Fibroblast of lung (primary cell): ENCODE measurements at places on chromosomes 3 and 15.
A peak's percentile ranks its signal among the peaks of the same experiment; 100 is the strongest.

GRCh38 chr3:181722156-181722555 is 10.4 kb downstream of the SOX2 start:
- H3K27me3 ChIP-seq, result peaks cover 37% of the 10 kb centered on the region
- no peak overlapping the region for H3K4me3 ChIP-seq
- no peak for DNase-seq

- DNase-seq, result no peak
- H3K4me3 ChIP-seq, result peak overlapping the region; percentile 82
- no peaks in the 10 kb centered on the region for H3K27me3 ChIP-seq
- peaks cover 3% of the 10 kb centered on the region for H3K4me1 ChIP-seq
These were observed 727 bp upstream of the TM2D3 start for GRCh38 chr15:101652786-101653430.

DNA sequence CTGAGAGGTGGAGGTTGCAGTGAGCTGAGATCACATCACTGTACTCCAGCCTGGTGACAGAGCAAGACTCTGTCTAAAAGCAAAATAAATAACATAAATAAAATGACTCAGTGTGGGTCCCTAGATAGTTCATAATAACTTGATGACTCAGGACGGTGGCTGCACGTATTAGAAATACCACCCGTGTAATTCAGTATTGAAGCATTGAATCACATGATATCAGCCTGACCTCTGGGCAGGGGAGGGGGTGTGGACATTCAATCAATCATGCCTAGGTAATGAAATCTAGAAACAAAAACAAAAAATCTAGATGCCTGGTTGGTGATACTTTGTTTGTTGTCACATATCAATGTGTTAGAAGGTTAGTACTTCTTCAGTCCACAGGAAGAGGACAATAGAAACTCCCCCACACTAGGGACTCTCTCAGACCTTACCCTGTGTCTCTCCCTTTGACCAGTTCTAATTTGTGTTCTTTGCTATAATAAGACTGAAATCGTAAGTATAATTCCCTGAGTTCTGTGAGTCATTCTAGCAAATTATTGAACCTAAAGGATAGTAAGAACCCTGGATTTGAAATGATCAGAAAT is 177.3 kb downstream of the GAP43 start:
- DNase-seq, result peak; percentile 84
- H3K4me1 ChIP-seq, result peaks cover 14% of the 10 kb centered on the region
- H3K36me3 ChIP-seq, result no peaks in the 10 kb centered on the region

DNA sequence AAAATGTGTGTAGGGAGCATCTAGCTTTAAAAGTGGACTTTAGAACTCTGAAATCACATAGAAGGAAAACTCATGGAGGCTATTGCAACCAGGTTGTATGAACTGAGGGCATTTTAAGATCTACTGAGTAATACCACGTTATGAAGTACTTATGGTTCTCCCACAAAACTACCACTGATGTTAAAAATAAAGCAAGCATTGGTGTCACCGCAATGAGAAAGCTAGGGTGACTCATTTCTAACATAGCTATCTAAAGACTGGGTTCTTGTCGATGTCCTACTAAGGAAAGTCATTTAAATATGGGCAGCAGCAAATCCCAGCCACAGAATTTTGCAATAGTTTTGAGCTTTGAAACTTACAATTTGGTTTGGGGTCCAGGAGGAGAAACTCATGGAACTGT is 584.8 kb downstream of the DIPK2A start:
- H3K4me3 ChIP-seq, result no peak overlapping the region
- DNase-seq, result no peak
- H3K27me3 ChIP-seq, result no peaks in the 10 kb centered on the region
- no peak overlapping the region for H3K27ac ChIP-seq

DNA sequence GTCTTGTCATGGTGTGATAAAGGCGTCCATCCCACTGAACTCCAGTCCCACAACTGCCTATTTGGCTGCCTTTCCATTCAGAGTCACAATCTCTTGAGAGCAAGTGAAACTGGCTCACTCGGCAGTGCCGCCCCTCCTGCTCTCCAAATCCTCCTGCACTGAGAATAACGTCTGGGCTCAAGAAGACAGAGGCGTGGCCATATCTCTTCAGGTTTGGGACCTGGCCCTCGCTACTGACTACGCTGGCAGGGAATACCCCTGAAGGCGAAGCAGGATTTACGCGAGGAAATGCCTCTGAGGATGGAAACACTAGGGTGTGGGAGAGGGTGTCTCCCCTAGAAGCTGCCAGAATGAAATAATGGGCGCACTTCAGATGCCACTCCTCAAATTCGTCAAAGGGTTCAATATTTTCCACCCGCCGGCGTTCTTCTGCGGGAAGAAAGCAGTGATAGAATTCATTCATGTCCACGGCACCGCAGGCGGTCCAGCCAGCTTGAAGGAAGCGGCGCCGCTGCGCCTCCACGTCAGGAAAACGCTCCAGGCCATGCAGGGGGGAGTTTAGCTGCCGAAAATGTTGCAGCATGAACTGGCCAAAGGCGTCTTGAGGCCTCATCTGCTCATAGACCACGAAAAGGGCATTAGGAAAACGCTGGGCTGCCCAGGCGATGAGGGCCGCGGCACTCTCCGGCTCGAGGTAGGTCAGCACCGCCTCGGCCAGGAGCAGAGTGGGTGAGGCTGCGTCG is 985 bp downstream of the LCMT2 start:
- peaks cover 2% of the 10 kb centered on the region for H3K36me3 ChIP-seq
- DNase-seq, result no peak
- H3K27me3 ChIP-seq, result no peaks in the 10 kb centered on the region
- H3K27ac ChIP-seq, result peak overlapping the region; percentile 86

- no peak overlapping the region for H3K4me3 ChIP-seq
- H3K27ac ChIP-seq, result no peak overlapping the region
- H3K27me3 ChIP-seq, result no peaks in the 10 kb centered on the region
- DNase-seq, result no peak
These were observed 116.9 kb downstream of the GSK3B start for GRCh38 chr3:119977353-119977752.

- H3K27me3 ChIP-seq, result no peaks in the 10 kb centered on the region
- no peaks in the 10 kb centered on the region for H3K36me3 ChIP-seq
- no peak overlapping the region for H3K27ac ChIP-seq
- H3K4me1 ChIP-seq, result peaks cover 3% of the 10 kb centered on the region
These were observed 4.9 kb downstream of the HAUS2 start for GRCh38 chr15:42553554-42553953.

- no peaks in the 10 kb centered on the region for H3K27me3 ChIP-seq
- no peaks in the 10 kb centered on the region for H3K36me3 ChIP-seq
- DNase-seq, result no peak
- H3K4me1 ChIP-seq, result no peaks in the 10 kb centered on the region
- no peak overlapping the region for H3K27ac ChIP-seq
These were observed 232.6 kb downstream of the TBL1XR1 start for GRCh38 chr3:176964661-176965060.

GRCh38 chr3:11624704-11625375 is 18.9 kb downstream of the VGLL4 start:
- DNase-seq, result no peak
- H3K27ac ChIP-seq, result no peak overlapping the region
- no peaks in the 10 kb centered on the region for H3K4me1 ChIP-seq
- H3K4me3 ChIP-seq, result no peak overlapping the region
- H3K36me3 ChIP-seq, result no peaks in the 10 kb centered on the region

DNA sequence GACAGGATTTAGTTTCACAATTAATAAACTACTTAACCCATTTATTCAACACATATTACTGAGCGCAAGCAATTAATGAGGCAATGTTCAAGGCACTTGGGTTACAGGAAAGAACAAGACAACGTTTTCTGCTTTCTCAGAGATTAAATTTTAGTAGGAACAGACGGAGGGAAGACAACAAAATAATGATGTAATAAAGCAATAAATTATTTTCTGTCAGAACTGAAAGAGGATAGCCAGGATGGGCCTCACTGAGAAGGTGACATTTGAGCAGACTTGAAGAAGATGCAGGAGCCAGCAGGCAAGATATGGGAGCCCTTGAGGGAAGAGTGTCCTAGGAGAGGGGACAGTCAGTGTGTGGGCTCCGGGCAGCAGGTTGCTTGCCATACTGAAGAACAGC is 11.3 kb upstream of the RPL14 start:
- H3K4me3 ChIP-seq, result no peak overlapping the region
- no peak overlapping the region for H3K27ac ChIP-seq
- H3K27me3 ChIP-seq, result no peaks in the 10 kb centered on the region
- H3K36me3 ChIP-seq, result no peaks in the 10 kb centered on the region
- no peaks in the 10 kb centered on the region for H3K4me1 ChIP-seq

GRCh38 chr3:175748087-175748730 is 889.1 kb downstream of the NAALADL2 start:
- no peak overlapping the region for H3K27ac ChIP-seq
- no peaks in the 10 kb centered on the region for H3K27me3 ChIP-seq
- no peak overlapping the region for H3K4me3 ChIP-seq
- H3K36me3 ChIP-seq, result no peaks in the 10 kb centered on the region

DNA sequence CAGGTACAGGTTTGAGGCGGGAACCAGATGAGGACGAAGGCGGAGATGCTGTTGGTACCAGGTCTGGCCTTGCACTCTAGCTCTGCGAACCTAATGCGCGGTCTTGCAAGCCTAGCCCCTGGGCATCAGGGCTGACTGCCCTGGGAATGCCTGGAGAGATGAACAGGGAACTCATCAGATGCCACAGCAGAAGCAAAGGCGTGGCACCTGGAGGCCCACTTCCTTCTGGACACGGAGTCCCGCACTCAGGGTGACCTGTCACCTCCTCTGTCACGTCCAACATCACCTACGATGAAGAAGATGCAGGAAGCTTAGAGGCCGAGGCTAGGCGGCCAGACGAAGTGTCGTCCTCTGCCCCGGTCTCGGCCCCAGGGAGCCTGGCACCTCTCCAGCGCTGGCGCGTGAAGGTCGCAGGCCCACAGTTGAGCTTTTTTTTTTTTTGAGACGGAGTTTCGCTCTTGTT is 9.4 kb downstream of the RPLP1 start:
- peak overlapping the region; percentile 89 for H3K27ac ChIP-seq
- peak overlapping the region; percentile 58 for H3K4me3 ChIP-seq
- H3K4me1 ChIP-seq, result peaks cover 6% of the 10 kb centered on the region
- H3K36me3 ChIP-seq, result no peaks in the 10 kb centered on the region
- no peak for DNase-seq

DNA sequence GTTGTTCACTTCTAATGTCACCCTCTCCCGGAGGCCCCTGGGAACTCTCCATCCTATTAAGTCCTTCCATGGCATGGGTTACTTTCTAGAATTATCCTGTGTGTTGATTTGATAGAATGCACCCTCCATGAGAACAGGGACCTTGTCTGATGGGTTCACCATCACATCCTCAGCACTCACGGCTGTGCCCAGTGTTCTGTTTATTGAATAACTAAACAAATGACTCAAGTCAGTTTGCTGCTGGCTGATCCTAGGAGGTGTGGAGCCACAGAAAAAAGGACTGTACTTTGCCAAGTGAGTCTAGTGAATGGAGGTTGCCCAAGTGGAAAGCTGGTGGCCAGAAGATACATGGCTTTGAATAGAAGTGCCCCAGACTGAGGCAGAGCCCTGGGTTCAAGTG is 48.5 kb upstream of the RAB6B start:
- peaks cover 3% of the 10 kb centered on the region for H3K27me3 ChIP-seq
- DNase-seq, result peak; percentile 68
- peak overlapping the region; percentile 64 for H3K27ac ChIP-seq
- no peaks in the 10 kb centered on the region for H3K36me3 ChIP-seq
- no peak overlapping the region for H3K4me3 ChIP-seq

DNA sequence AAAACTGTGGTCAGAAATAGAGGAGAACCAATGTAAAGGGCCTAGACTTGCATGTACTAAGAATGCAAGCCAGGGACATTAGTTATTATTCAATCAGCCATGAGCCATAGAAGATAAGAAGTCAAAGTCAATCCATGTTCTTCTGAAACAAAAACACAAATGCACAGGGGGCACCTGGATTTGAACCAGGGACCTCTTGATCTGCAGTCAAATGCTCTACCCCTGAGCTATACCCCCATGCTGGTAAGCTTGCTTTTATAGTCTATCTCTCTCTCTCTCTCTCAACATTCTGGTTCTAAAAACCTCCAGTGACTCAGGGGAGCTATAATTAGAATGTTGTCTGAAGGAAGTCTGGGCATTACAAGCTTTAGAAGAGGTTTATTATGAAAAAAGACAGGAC is 85.6 kb upstream of the ACP3 start:
- no peaks in the 10 kb centered on the region for H3K27me3 ChIP-seq
- no peak overlapping the region for H3K27ac ChIP-seq
- no peaks in the 10 kb centered on the region for H3K4me1 ChIP-seq

- H3K4me3 ChIP-seq, result peak within 1 kb of the TSS; percentile 84
- peaks cover 13% of the 10 kb centered on the region for H3K4me1 ChIP-seq
- peak within 1 kb of the TSS; percentile 90 for H3K27ac ChIP-seq
- H3K36me3 ChIP-seq, result peaks cover 2% of the 10 kb centered on the region
- no peaks in the 10 kb centered on the region for H3K27me3 ChIP-seq
These were observed at the start of gene ABHD14A for GRCh38 chr3:51974963-51975851. Gene ABHD14A (plus strand): TSS chr3:51975064. CDS start chr3:51975136, 72 bp downstream.

DNA sequence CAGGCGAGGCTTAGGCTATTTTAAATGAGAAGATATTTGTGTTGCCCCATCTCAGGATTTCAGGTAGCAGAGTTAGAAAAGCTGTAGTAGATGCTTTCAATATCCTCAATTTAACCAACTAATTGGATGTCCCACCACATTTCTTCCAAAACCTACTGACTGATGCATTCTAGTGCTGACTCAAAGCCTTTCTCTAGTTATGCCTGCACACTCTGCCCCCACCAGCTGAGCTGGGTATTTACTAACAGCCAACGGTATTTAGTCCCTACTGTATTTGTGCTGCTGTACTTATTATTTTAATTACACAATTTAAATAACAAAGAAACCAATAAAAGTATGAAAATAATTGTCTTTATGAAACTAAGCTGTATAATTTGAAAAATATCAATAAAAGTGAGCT is 139.5 kb downstream of the OSBPL10 start:
- no peaks in the 10 kb centered on the region for H3K36me3 ChIP-seq
- H3K4me3 ChIP-seq, result no peak overlapping the region
- H3K27me3 ChIP-seq, result no peaks in the 10 kb centered on the region
- no peak for DNase-seq
- H3K27ac ChIP-seq, result no peak overlapping the region

DNA sequence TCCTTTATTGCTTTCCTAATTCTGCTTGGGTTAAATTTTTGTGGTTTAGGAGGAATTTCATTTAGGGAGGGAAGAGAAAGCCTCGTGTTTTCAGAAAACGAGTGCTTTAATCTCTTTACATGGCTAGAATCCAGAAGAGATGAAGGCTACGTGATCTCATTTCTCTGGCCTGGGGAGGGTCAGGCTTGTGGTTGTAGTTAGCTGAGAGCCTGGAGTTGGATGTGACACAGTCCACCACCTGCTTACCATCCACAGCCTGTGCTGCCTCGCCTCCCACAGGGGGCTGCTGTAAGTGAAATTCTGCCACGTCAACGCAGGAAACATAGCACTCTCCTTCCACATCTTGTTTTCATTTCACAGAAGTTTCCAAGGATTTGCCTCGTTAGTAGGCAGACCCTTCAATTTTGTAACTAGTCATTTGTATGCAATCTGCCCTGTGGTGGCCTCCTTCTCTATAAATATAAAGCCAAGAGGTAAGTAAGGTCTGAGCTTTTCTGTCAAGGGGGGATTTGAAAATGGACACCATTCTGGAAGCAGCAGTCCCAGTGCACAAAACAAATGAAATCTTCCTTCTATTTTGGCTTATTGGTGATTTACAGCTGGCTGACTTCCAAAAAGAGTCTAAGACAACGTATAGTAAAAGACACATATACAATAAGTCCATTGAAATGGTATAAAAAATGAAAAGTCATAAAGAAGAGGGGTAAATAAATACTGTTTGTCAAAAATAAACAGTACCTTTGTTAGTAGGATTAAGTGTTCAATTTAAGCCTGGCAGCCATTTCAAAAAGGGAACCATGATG is 3.4 kb downstream of the GXYLT2 start:
- DNase-seq, result peak; percentile 97
- peaks cover 20% of the 10 kb centered on the region for H3K4me1 ChIP-seq
- peak overlapping the region; percentile 27 for H3K4me3 ChIP-seq

GRCh38 chr15:36478561-36478960 is 100.9 kb upstream of the CDIN1 start:
- H3K36me3 ChIP-seq, result no peaks in the 10 kb centered on the region
- no peaks in the 10 kb centered on the region for H3K27me3 ChIP-seq
- no peak for DNase-seq
- H3K4me3 ChIP-seq, result no peak overlapping the region
